H54 (cell line): ENCODE measurements at places on chromosomes 5 and 9.

DNA sequence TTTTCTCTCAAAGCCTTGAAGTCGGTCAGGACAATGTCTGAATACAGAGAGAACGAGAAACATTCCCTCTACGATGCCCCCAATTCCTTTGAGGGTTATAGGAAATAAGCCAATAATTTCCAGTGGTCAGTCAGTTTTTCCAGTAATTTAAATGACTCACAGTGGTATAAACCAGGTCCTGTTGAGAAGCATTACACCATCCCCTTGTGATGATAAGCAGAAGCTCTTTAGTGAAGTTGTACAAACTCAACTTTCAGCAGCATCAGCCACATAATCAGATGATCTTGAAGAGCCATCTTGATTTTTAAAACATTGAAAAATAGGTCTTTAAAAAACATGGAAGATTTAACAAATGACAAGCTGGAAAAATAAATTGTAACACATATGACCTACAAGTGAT, 173.9 kb upstream of the ZNF462 start:
- DNase-seq = no peak

- DNase-seq = peak; percentile 29
These were observed 100.6 kb upstream of the SELENOP start for GRCh38 chr5:42912184-42912798.

GRCh38 chr5:119220576-119221197, 135.1 kb upstream of the TNFAIP8 start:
- no peak for DNase-seq

GRCh38 chr5:109779036-109779735, 89.5 kb downstream of the MAN2A1 start:
- no peak for DNase-seq

- DNase-seq = no peak
These were observed 233.4 kb downstream of the NR3C1 start for GRCh38 chr5:143170104-143170503.

- DNase-seq = no peak
These were observed 409.3 kb upstream of the SLC24A2 start for GRCh38 chr9:20197976-20198685.

- no peak for DNase-seq
These were observed 373.0 kb upstream of the MEF2C start for GRCh38 chr5:89255845-89256463.

DNA sequence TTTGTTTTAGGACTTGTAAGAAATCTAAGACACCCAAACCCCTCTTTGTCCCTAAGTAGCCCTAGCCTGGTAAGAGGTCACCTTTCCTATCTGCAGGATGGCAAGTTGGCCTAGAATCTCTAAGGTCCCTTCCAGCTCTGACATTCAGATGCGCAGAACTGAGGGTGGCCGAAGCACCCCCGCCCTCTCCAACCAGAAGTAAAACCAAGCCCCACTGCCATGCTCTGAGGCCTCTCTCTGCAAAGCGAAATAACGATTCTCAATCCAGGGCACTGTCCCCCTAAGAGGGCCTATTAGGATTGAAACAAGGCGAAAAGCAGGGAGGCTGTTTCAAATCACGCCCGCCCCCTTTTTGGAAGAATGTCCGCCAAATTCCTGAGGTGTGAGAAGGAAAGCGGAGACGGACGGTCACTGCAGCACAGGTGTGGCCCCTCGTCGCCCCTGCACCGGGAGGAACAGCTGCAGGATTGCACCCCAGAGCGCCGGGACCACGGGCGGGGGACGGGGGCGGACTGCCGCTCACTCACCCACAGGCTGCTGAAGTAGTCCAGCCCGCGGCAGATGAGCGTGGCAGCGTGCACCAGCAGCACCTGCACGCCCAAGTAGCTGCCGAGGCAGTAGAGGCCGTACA, 824 bp downstream of the TMEM245 start:
- DNase-seq = no peak

GRCh38 chr5:173736374-173736773, 119.9 kb upstream of the BOD1 start:
- DNase-seq = no peak

- no peak for DNase-seq
These were observed 12.0 kb upstream of the NEUROG1 start for GRCh38 chr5:135547590-135548254.

- no peak for DNase-seq
These were observed 46.8 kb upstream of the HAPLN1 start for GRCh38 chr5:83767409-83767992.

- DNase-seq = no peak
These were observed 121.1 kb upstream of the SLC25A48 start for GRCh38 chr5:135713161-135713915.

DNA sequence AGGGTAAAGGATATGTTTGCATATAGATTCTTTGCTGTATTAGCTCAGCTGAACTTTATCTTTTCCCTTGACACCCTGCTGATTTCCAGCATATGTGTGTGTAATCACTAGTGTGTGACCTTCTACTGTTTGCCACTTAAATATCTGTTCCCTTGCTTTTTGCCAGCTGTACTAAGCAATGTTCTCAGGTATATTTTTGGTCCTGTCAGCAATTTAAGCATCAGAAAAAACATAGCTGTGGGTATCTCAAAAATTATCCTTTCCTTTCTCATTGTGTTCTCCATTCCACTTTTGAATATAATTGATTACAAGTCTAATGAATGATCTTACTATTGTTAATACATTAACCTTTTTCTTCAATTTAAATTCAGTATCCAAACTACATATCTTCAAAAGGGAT, 59.2 kb upstream of the CDH10 start:
- DNase-seq = no peak

GRCh38 chr5:157107508-157107907, 1.3 kb downstream of the HAVCR2 start:
- DNase-seq = no peak

- DNase-seq = no peak
These were observed 6.8 kb downstream of the FAT2 start for GRCh38 chr5:151584057-151584937.

DNA sequence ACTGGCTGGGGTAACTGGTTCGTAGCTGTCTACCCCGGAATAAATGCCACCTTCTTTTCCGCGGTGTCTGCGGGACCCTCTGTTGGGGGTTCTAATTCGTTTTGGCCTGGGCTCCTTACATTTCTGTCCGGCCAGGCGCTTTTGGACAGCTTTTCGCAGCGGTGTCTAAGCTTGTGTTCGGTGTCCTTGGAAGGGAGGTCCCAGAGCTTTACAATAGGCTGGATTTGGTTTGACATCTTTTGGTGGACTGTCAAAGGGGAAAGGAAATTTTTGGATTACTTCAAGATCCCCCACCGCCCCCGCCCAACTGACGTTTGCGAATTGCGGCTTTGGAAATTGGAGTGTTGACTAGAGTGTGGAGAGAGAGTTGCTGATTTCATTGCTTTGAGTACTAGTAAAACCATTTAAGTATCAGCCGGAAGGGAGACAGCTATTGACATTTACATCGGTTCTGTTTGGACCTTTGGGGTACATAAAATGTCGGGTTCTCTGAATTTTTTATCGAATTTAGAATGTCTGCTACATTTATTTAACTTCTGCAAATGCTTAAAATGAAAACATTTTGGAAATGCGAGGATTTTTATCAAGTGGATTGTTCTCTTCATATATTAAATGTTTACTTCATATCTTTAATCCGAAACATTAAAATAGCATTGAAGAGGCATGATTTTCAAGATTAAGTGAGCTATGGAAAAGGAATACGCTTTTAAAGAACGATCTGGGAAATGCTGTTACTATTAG, 4.7 kb upstream of the PURA start:
- DNase-seq = no peak

- no peak for DNase-seq
These were observed 356.7 kb downstream of the TMEM167A start for GRCh38 chr5:82720213-82721086.

DNA sequence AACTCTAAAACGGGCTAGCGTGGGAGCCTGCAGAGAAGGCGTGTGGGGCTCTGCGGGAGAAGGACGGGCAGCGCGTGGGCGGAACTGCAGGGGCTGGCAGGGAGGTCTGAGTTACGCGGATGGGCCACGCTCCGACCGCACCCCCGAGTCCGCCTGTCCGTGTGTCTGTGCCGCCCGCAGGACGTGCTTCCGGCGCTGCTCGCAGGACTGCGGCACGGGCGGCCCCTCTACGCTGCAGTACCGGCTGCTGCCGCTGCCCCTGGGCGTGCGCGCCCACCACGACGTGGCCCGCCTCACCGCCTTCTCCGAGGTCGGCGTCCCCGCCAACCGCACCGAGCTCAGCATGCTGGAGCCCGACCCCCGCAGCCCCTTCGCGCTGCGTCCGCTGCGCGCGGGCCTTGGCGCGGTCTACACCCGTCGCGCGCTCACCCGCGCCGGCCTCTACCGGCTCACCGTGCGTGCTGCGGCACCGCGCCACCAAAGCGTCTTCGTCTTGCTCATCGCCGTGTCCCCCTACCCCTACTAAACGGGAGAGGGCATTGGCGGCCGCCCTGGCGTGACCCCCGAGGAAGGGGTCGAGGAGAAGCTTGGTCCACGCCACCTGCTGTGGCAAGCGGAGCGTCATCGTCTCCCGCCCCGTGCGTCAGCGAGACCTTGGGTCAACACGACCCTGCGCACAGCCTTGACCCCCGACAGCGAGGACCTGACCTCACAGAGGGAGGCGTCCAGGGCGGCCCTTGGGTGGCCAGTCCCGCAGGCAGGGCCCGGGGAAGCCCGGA, 11.4 kb upstream of the ASS1 start:
- DNase-seq = no peak

DNA sequence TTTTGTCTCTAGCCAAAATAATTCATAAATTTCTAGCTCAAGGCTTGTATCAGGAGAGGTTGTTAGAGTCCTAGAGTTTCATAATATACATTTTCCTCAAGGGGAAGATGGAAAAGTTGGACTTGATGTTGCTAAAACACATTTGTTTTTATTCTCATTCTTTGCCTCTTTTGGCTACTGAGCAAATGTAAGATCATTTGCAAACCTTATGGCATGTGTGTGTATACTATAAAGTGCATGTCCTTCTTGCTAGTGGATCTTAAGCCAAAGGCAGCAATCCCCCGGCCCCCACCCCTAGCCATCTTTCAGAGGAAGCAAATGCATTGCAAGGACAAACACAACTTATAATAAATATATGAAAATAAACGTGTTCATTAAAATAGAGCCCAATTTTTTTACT, 43.0 kb downstream of the ADAMTSL1 start:
- no peak for DNase-seq

DNA sequence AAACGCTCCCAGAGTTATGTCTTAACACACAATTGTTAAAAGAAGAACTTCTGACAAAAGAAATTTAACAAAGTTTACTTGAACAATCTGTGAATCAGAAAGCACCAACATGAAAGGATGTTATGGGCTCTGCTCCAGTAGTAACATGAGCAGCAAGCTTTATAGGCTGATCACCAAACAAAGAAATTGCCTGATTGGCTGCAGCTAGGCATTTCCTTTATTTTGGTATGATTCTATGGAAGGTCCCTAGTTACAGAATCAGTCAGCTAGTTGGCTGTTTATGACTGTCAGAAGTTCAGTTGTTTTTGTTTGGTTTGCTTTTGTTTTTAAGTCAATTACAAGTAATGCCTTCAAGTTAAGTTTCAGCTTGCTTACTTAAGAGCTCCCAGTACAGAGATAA, 102.4 kb upstream of the SMC2 start:
- DNase-seq = no peak

- no peak for DNase-seq
These were observed 234.4 kb upstream of the GAS1 start for GRCh38 chr9:87181670-87182069.

- DNase-seq = no peak
These were observed 232.3 kb downstream of the IRX2 start for GRCh38 chr5:2519153-2519552.

DNA sequence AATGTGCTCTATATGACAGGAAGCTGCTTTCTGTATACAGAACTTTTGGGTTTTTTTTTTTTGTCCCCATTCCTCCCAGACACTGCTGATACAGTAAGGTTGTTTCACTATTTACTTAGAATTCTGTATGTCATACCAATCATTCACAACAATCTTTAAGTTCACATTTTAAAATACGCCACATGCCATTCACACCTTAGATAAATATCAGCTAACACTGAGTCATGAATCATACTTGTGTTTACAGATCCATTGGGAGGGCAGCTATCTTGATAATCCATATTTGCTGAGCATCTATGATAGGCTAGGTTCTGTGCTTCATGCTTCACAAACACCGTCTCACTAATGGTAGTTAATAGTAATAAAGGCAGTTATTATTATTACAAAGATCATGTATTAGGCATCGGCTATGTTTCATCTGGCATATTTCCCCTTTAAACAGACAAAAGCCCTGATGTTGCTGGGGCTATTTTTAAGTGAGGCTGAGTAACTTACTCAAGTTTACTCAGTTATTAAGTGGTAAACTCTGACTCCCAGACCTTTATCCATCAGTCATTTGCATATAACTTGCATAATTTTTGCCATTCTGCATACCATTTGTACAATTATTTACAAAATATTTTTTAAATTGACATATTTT, 152.2 kb upstream of the HMHB1 start:
- no peak for DNase-seq

- DNase-seq = peak; percentile 58
These were observed 23.5 kb upstream of the ALDOB start for GRCh38 chr9:101458963-101459631.

GRCh38 chr5:77101298-77101697, 14.2 kb upstream of the ZBED3 start:
- peak; percentile 49 for DNase-seq
